Skeletal muscle tissue (tissue), 5 donors: ENCODE measurements at places on chromosomes 5 and 9. TPM values are rescaled to one million over a fixed set of nuclear protein-coding genes. Genes with fewer than 3 reads are reported as not detected.

Gene NUTM2G
- total RNA-seq: not detected

Gene INVS
- total RNA-seq: 24.0 TPM

Gene PCDHGC5
- 2.1 TPM for total RNA-seq

Gene SLC46A2
- under 0.01 TPM for total RNA-seq

Gene FOXD1
- total RNA-seq: 0.52 TPM

Gene FOXD4L4
- total RNA-seq: under 0.01 TPM

Gene CCNO
- total RNA-seq: not detected

Gene IRX1
- total RNA-seq: 2.1 TPM
